ENCODE measurements at places on chromosomes 7 and 10. TPM values are rescaled to one million over a fixed set of nuclear protein-coding genes. Genes with fewer than 3 reads are reported as not detected.

FAM25C gene
- total RNA-seq, result not detected

PLEKHS1 gene
- total RNA-seq, result not detected

FAS gene
- total RNA-seq, result 2.2 TPM

ZNF365 gene
- total RNA-seq, result 29.6 TPM

CYP26A1 gene
- total RNA-seq, result 10.0 TPM

OPN1SW gene
- not detected for total RNA-seq

JAZF1 gene
- total RNA-seq, result 62.1 TPM

NXPH1 gene
- total RNA-seq, result 47.4 TPM

SHH gene
- 0.62 TPM for total RNA-seq

CACNB2 gene
- total RNA-seq, result 25.7 TPM

PIK3AP1 gene
- 5.6 TPM for total RNA-seq

FAM20C gene
- total RNA-seq, result 18.1 TPM

ZNF786 gene
- total RNA-seq, result 12.6 TPM

UCN3 gene
- not detected for total RNA-seq

UTF1 gene
- total RNA-seq, result not detected

GALNT17 gene
- total RNA-seq, result 13.3 TPM

HHEX gene
- 1.6 TPM for total RNA-seq

LRRC18 gene
- total RNA-seq, result not detected

HGF gene
- 5.9 TPM for total RNA-seq

WIPF3 gene
- 5.6 TPM for total RNA-seq

ADRB1 gene
- 3.3 TPM for total RNA-seq

SLC29A4 gene
- 16.1 TPM for total RNA-seq

FAM180A gene
- not detected for total RNA-seq

SFRP4 gene
- total RNA-seq, result 1.1 TPM

C10orf90 gene
- total RNA-seq, result 0.16 TPM

NEUROD6 gene
- total RNA-seq, result 600 TPM

DKK1 gene
- 4.5 TPM for total RNA-seq

SLC16A12 gene
- 4.1 TPM for total RNA-seq

Data from occipital lobe (tissue), 3 donors.